HAP-1 (cell line): ENCODE measurements at places on chromosomes 13 and 19.

DNA sequence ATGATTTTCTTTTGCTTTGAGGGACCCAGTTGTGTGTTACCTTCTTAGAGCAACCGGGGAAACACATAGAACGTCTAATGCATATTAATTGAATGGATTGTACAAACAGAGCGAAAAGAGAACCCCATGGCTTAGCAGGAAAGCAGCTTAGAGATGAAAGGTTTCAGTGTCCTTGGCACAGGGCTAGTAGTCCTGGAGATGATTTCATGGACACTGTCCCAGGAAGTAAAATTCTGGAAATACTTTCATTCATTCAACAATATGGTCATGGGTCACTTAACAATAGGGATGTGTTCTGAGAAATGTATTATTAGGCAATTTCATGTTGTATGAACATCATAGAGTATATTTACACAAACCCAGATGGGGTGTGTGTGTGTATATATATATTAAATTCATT lies 9.7 kb upstream of the FUT2 start:
- DNase-seq = no peak

DNA sequence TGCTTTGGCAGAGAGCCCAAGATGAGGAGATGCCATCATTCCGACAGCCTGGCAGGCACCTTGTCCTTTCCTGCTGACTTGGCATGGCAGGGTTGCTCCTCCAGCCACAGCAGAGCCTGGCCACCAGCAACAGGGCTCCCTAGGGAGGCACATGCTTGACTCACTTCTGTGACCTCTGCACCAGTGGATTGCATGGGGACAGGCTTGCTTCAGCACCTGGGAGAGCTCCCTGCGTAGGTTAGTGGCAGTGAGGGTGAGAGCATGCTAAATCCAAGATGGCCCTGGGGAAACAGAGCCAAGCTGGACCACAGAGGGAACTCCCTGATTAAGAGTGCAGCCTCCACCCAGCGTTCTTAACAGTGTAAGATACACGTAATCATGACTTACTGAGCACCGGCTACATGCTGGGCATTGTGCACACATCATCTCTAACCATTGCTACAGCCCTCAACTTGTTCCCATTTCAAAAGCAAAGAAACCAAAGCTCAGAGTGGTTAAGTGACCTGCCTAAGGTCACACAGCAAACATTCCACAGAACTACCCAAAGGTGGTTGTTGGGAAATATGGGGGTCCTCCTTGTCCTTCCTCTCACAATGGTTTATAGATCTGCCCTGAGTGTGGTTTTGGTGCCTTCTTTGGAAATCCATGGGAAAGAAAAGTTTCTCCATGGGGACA lies 116.6 kb upstream of the UQCRFS1 start:
- no peak for DNase-seq

GRCh38 chr13:80924596-80924995 lies 583.7 kb upstream of the SPRY2 start:
- no peak for DNase-seq

DNA sequence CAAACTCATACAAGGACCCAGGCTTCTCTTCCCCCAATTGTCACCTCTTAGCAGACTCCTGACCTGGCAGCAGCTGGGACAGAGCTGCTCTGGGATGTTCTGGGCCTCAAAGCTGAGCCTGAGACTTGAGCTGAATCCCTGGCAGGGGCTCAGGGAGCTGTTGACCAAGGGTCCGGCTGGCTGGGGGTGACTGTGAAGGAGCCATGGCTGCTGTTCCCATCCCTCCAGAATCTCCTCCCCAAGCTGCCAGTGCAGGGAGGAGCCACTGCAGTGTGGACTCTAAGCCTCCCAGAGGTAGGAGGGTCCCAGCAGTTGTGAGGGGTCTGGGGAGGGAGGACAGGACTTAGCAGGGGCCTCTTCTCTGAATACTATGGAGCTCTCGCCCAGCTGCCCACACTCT lies 2.2 kb downstream of the SIGLEC6 start:
- DNase-seq = no peak

DNA sequence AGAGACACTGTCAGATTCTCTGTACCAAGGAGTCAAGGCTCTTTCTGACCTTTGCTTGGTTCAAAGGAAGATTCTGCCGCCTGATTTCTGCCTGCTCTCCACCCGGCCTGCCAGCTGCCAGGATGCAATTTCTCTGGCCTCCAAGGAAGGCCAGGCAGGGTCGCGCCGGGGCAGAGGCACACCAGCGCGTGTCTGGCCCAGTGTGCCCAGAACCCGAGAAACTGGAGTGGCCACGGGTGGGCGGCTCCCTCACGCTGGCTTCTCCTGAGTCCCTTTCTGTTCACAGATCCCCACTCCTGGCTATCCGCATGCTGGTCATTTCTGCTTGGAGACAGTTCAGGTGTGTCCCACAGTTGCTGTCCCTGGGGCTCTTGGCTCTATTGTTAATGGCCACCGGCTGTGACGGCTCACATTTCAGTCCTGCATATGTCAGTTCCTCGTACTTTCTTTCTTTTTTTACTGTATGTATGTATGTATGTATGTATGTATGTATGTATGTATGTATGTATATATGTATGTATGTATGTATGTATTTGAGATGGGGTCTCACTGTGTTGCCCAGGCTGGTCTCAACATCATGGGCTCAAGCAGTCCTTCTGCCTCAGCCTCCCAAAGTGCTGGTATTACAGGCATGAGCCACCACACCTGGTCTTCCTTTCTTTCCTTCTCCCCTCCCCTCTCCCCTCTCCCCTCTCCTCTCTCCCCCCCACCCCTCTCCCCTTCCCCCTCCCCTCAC lies 16.9 kb downstream of the TMPRSS9 start:
- DNase-seq = no peak

DNA sequence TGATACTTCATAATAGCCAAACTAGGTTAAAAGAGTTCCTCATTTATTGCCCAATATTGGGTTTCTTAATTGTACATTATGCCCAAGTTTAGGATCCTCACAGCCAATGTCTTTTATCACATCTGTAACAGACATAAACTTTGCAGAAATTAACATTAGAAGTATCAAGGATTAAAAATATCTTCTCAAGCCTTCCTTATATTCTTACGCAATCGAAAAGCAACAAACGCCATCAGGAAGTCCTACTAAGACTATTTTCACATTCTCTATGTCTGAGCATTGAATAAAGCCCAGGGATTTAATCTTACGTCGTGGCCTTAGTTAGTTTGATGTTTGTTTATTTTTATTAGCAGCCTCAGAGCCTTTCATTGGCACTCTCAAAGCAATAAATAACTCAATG lies 1660.4 kb upstream of the MIR17HG start:
- no peak for DNase-seq

DNA sequence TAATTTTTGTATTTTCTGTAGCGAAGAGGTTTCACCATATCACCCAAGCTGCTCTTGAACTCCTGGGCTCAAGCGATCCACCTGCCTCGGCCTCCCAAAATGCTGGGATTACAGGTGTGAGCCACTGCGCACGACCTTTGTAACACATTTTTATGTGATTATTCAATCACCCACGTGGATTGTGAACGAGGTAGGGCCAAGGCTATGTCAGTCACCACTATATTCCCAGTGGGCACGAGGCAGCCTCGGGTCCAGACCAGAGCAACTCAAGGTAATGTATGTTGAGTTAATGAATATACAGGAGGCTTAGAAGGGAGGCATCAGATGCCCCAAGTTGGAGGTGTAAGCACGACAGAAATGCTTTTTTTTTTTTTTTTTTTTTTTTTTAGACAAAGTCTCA lies 8.9 kb downstream of the PTGIR start:
- no peak for DNase-seq

DNA sequence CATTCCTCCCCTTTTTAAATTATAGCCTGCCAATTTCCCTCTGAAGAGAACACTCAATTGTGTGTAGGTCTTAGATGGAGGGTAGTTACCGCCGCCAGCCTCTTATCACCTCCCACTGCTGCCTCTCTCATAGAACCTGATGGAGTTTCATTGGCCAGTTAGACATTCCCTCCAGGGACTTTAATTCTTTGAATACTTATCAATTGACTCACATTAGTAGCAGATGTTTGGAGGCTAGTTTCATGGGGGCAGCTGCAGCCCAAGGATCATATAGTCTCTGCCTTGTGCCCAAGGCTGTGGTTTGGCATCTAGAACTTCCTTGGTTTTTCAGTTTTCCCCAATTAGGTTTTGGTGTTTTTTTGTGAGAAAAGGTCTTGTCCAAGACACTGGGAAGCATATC lies 318.9 kb upstream of the HTR2A start:
- DNase-seq = no peak

GRCh38 chr13:51967482-51968446 lies 43.5 kb downstream of the ATP7B start:
- DNase-seq = no peak

DNA sequence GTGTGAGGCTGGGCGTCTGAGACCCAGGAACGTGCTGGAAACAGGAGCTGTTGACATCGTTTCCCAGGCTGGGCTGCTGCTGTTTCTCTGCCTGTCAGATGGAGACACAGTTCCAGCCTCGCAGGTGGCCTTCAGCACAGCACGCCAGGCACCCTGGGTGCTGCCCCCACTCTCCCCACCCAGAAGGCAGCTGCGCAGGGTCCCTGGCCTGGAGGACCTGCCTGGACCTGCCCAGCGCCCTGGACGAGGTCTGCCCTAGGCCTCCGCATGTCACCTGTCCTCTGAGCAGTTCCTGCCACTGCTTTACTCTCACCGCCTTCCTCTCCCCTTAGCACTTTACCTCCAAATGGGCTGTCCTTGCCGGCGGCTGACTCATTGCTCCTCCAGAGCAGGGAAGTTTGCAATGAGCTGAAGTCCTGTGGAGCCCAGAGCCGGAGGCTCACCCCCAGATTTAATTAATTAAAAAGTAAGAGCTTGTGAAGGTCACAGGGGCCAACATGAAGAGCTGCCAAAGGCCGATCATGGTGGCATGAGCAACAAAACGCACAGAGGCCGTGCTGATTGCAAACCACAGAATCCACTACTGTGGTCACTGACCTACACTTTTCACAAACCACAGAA lies 32.2 kb downstream of the C13orf46 start:
- no peak for DNase-seq

GRCh38 chr13:44872751-44873150 lies 116.5 kb downstream of the NUFIP1 start:
- DNase-seq = no peak

GRCh38 chr19:51735759-51736449 lies 12.1 kb upstream of the HAS1 start:
- DNase-seq = no peak

- no peak for DNase-seq
These were observed 1779.6 kb upstream of the PRR20A start for GRCh38 chr13:55361141-55361540.

DNA sequence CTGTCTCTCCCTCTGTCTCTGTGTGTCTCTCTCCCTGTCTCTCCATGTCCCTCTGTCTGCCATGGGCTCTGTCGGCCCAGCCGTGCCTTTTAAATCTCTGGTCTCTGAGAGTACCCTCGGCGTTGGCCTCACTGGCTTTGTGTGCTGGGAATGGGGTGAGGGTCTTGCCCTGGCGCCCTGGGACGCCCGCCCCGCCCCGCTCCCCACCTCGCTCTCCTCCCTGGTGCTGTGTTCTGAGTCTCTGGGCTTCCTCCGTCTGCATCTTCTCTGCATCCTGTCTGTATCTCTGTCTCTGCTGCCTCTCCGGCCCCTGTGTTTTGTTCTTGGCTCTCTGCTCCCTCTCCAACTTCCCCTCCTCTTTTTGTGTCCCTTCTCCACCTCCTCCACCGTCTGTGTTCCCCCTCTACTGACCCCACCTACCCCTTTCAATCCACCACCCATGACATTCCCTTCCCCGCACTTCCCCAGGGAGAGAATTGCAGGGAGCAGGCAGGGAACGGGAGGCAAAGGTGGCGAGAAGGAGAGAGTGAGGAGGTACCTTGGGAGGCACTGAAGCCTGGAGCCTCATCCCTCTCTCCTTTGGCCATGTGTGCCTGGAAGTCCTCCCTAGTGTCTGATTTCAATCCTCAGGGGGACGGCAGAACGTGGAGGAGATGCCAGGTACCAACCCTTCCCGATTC lies 4.0 kb upstream of the MEIS3 start:
- no peak for DNase-seq

DNA sequence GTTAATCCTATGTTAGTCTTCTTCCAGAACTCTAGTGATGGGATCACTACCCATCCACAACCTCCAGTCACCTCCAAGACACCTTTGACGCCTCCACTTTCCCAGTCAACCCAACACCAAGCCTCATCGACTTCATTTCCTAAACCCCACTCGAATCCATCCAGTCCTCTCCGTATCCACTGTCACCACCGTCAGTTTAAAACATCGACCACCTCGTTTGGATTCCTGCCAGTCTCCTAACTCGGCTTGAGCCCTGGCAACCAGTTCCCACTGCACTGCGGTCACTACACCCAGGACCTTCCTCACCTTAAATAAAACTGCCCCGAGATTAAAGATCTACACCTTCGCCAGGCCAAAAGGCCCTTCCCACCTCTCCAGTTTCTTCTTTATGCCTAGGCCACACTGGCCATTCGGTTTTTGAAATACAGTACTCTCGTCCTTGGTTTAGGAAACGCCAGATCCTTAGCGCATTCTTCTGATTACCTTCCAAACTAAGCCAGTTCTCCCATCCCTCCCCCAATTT lies 1.2 kb downstream of the MTIF3 start:
- DNase-seq = peak; percentile 19

DNA sequence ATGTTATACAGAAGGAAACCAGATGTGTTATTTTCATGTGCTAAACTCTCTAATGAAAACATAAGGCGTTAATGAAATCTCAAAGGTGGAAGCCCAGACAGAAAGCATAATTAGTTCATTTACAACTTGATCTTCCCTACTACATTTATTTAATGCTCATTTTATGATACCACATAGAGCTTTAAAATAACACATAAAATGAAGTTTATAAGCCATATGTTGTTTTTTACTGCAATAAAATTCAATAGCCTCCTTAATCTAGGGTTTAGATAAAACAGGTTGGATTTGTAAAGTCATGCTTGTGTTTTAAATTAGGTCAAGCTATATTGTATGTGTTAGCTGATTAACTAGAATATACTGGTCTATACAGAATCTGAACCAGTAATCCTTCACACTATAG lies 81.2 kb downstream of the TNFRSF19 start:
- DNase-seq = no peak

DNA sequence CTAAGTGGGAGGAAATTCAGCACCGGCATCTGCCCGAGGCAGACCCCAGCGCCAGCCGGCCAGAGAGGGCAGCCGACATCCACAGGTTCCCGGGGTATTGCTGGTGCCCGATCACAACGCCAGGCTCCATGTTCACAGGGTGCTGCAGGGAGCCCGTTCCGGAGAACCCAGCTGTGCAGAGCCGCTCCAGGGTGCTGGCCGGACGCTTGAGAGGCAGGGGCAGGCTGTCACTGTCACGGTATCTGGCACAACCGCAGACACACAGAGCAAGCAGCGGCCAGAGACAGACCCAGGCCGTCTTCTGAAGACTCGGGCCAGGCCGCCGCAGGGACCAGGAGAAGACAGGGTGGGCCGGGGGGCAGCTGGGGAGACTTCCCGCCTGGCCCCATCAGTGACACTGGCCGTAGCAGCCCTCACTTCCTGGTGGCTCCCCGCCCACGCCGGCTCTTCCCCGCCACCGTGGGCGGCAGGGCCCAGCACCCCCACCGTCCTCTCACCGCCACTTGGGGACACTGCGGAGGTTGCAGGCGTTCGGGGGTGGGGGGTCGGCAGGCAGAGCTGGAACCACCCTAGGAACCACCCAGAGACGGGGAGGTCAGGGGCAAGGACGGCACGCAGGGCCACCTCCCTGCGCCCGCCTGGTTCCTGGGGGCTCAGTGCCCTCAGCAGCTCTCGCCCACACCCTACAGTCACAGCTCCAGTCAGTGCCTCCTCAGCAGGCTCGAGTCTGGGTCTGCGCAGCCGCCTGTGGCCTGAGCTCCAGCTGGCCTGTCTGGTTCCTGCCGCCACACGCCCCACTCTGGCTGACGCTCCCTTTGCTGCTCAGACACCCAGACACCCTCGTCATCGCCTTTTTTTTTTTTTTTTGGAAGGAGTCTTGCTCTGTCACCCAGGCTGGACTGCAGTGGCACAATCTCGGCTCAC lies 3.8 kb downstream of the RNF126 start:
- no peak for DNase-seq
